ENCODE measurements at places on chromosomes 3 and 15.

DNA sequence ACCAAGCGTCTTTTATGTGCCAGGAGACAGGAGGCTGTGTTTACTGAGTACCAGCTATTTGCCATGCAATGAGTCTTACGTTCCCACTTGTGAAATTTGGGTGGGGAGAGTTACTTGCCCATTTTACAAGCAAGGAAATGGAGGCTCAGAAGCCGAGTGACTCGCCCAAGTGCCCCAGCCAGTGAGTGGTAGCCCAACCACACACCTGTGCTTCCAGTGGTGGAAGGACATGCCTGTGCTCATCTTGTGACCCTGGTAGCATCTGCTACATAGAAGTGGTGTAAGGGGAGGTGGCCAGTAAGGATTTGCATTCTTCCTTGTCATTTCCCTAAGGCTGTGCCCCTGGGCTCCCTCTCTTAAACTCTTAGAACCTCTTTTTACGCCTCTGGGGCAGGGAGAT lies 49.3 kb downstream of the FBLN2 start:
- DNase-seq, result no peak

GRCh38 chr15:77656294-77656693 lies 23.6 kb upstream of the LINGO1 start:
- DNase-seq, result no peak

DNA sequence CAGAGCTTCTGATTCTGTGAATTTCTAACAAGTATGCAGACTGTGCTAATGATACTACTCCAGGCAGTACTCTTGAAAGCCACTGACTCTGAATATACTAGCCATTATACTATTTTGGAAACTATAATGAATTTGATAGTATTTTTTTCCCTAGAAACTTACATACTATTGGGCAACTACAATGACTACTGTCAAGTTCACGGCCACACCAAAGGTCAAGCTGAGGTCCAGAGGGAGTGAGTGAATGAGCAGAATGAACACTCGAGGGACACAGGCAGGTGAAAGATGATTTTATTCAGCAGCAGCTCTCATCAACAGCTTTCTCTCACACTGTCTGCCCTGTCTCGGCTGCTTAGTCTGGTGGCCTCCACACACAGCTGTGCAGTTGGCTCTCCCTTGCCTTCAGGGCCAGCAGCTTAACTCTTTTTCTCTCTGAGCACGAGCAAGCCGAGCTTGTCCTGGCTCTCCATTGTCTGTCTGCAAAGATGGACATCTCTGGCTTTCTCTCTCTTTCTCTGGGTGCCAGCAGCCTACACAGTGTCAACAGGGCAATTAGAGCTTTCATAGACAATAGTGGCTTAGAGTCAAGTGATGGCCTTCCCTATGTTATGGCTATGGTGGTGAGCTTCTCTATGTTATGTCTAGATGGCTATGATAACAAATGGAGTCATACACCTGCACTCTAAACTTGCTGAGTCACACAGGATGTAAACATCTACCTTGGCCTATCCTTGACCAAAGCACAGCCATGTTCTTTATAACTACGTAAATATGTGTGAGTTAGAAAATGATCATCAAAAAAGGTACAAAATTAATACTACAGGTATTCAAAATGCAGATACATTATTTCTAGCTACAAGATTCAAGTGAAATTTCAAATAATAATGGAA lies 362.4 kb downstream of the CGGBP1 start:
- DNase-seq, result no peak

GRCh38 chr3:130379274-130379673 lies 33.8 kb downstream of the COL6A5 start:
- DNase-seq, result no peak

DNA sequence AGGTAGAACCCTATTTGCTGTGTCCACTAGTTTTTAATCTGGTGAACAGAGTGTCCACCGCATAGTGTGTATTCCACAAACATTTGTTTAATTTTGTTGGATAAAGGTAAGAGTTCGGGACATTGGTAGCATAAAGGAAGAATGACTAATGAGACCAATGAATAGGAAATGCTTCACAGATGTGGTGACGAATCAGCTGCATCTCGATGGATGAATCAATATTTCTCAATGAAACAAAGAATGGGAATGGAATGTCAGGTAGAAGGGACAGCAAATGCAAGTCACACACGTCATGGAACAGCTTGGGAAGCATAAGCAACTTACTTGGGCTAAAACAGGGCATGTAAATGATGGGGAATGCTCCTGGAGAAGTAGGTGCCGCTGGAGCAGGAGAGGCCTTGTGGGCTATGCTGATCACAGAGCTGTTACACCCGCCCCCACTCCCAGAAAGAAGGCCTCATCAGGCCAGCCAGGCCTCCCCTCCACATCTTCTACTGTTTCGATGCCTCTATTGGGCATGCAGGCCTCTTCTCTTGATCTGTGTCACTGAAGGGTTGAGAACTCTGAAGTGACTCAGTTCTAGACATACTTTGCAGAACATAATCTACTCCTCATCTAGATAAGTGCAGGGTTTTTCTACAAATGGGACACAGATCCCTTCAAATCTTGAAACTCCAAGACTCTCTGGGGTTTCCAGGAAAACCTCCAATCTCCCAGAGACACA lies 120.0 kb upstream of the GADL1 start:
- DNase-seq, result no peak

- no peak for DNase-seq
Measured at GRCh38 chr3:127753898-127754410, 68.4 kb downstream of the MGLL start.

DNA sequence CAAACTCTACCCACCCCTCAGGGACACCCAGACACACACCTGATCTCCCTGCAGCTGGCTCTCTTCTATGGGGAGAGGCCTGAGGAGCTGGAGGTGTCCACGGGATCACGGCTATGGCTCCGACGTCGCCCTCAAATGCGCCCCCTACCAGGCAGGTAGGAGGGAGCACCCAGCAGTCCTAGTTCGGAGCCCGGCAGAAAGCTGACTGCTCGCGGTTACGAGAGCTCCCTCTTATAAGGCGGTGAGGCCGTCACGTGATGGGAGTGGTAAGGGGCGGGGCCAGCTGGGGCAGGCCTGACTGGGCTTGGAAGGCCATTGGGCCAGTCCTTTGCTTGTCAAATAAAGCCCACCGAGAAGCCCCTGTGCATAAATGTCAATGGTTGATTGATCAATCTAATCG lies at the start of gene PRR20G:
PRR20G (minus strand) TSS at position 207 of the 400 bp plus-strand sequence. CDS start 681 bp downstream, outside the sequence.
- no peak for DNase-seq

DNA sequence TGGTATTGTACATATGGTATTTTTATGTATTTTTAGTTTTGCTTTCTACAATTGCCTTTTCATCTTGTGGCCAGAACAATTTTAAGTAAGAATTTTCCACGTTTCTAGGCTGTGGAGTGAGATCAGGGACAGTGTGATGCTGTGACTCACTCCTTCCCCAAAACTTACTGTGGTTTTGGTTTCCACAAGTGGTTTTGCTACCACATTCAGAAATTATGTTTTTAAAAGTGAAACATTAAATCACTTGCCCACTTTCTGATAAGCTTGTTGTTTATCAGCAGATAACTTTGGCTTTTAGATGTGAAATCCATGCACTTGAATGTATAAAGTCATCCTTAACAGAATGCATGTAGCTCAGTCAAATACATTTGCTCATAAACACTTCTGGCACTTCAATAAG lies 192.2 kb upstream of the THRB start:
- DNase-seq, result no peak

DNA sequence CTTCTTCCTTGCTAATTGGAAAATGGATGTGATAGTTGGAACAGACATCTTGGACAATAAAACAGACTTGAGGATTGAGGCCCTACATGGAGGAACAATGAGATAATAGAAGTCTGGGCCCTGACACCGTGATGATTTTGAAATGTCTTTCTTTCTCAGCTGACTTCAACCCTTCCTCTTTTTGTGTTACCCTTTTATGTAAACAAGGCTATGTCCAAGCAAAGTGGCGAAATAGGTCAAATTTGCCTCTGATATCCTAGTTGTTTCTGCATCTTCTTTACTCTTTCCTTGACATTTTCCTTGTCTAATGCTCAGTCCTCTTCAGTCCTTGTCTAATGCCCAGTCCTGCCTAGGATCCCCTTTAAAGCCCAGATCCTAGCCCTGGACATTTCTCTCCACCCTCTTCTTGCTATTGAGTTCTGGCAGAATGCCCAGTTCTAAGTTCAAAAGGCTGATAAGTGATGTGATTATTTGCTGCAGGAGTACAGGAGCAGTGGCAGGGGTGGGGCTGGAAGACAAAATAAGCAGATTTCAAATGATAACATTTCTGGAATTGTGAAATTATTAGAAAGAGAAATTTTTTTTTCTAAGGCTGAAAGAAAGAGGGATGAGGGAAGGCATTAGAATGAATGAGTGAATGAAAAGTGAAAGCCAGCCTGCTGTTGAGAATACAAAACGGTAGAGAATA lies 6.5 kb upstream of the VPS8 start:
- DNase-seq, result no peak

DNA sequence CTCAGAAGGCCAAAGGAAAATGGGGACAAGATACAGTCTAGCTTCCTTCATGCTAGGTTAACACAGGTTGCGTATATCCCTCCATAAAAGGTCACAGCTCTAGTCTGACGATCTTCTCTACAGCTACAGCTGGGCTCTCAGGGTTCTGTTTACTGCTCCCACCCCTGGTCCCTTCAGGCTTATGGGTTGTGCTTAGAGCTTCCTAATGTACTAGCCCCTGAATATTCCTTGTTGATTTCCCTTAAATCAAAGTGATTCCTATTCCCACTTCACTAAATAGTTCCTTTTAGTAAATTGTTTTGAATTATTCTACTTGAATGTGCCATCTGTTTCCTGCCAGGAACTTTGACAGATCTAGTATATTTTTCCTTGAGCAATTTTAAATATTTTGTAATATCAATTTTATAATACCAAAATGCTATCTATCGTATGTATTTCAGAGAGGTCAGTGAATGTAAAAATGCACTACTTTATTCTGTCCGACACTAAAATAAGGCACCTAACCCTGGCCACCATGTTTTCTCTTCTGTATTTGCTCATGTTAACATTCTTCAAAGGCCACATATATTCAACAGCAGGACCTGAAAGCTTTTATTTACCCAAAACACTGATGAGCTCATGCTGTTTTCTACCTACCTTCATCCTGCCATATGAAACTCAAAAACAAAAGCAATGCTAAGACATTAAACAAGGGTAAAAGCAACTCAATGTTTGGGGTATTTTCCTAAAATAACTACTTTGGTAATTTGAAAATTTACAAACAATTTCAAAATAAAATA lies 92.8 kb upstream of the TGFBR2 start:
- no peak for DNase-seq

GRCh38 chr15:64521726-64522164 lies 61.4 kb downstream of the ZNF609 start:
- DNase-seq, result no peak

- peak; percentile 16 for DNase-seq
Measured at GRCh38 chr15:82709421-82710207, at the start of gene AP3B2. AP3B2 (minus strand) TSS chr15:82709875; CDS start chr15:82709706, 169 bp downstream.

GRCh38 chr3:47028146-47028545 lies 48.7 kb downstream of the NBEAL2 start:
- no peak for DNase-seq

DNA sequence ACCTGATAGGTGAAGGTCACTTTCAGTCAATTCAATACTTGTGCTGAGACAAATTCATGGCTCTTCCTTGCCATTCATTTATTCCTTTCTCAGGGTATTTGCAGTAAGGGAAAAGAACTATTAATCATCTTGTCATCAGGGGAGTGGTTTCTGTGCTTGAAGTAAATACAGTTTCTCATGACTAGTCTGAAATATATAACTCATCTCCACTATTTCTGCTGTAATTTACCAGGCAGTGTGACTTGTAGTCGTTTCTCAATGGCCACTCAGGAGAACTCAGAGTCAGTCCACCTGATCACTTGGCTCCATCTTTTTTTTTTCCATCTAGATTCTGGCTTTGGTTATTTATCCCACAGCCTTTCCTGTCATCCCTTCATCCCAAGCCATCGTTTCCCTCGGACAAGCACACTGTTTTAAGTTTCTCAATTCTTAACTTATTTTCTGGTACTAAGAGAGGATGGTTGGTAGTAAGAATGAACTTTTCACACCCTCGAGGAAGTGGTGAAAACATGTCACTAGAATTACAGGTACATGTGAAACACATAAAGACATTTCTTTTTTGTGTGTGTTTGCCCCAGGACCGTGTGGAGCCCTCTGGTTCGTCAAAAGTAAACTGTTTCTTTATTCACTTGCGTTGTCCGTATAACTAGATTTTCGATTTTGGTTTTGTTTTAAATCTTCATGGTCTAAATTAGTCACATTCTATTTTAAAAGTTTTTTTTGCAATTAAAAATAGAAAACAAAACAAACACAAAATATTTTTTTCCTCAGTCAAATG lies 620.2 kb downstream of the ZBBX start:
- no peak for DNase-seq

DNA sequence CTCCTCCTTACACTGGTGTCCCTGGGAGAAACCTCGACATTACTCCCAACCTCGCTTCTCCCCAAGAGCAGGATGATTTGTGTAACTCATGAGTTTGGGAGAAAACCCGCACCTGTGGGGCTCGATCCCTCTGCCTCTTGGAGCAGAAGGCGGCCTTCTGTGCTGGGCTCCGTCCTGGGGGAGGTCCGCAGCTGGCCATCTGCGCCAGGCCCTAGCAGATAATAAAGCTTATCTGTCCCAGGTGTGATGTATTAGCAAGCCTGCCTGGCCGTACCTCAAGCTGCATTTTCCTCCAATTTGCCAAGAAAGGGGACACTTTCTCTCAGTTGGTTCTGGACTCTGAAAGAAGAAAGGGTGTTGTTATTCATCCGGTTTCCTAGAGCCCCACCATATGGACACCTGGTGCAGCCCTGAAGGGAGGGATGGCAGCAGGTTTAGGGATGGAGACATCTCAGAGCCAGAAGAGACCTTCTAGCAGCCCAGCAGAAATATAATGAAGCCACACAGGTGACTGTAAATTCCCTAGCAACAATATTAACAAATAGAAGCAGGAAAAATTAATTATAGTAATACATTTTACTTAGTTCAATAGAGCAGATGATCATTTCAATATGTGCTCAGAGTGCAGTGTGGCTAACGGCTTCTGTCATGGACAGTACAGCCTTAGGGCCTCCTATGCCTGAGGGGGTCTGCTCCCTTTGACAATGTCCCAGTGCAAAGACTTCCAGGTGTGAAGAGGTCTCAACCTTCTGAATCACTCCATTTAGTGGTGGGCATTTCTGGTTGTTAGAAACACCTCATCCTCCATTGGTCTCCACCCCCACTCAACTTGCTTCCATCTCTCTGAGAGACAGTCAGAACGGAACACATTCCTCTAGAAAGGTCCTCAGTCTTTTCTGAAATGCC lies 94.8 kb downstream of the CPN2 start:
- no peak for DNase-seq

GRCh38 chr3:138367911-138368310 lies 19.5 kb downstream of the MRAS start:
- no peak for DNase-seq

- DNase-seq, result no peak
Measured at GRCh38 chr3:65044401-65044800, 356.6 kb upstream of the ADAMTS9 start.

DNA sequence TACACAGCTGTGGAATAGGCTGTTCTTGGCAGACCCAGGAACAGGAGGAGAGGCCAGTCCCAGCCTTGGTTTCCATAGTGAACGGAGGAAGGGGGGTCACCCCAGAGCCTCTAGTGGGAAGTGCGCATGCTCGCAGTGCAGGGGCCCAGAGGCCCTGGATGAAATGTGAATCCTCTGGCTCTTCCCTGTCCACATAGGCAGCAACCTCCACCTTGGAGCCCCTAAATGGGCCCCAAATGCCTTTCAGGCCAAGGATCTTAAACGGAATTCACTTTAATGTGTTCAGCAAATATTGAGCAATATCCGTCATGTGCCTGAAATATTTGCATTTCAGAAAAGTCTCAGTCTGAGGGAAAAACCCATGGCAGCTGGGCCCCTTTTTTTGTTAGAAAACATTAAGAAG lies 3.3 kb upstream of the NDN start:
- peak; percentile 84 for DNase-seq

Measured in forelimb muscle (tissue), 1 donor.